ENCODE measurements at places on chromosomes 13 and 19.

- peak; percentile 37 for DNase-seq
Measured at GRCh38 chr13:99386911-99387788, 80.0 kb upstream of the GPR183 start.

- no peak for DNase-seq
Measured at GRCh38 chr19:40745402-40745780, 4.9 kb downstream of the ACTMAP start.

GRCh38 chr13:74226791-74227475, 92.7 kb upstream of the KLF12 start:
- no peak for DNase-seq

DNA sequence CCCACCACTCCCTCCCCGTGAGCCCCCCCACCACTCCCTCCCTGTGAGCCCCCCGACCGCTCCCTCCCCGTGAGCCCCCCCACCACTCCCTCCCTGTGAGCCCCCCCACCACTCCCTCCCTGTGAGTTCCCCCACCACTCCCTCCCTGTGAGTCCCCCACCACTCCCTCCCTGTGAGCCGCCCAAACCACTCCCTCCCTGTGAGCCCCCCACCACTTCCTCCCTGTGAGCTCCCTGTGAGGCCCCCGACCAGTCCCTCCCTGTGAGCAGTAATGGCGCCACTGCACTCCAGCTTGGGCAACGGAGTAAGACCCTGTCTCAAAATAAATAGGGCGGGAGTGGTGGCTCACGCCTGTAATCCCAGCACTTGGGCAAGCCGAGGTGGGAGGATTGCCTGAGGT, 9.9 kb downstream of the ABCA7 start:
- no peak for DNase-seq

DNA sequence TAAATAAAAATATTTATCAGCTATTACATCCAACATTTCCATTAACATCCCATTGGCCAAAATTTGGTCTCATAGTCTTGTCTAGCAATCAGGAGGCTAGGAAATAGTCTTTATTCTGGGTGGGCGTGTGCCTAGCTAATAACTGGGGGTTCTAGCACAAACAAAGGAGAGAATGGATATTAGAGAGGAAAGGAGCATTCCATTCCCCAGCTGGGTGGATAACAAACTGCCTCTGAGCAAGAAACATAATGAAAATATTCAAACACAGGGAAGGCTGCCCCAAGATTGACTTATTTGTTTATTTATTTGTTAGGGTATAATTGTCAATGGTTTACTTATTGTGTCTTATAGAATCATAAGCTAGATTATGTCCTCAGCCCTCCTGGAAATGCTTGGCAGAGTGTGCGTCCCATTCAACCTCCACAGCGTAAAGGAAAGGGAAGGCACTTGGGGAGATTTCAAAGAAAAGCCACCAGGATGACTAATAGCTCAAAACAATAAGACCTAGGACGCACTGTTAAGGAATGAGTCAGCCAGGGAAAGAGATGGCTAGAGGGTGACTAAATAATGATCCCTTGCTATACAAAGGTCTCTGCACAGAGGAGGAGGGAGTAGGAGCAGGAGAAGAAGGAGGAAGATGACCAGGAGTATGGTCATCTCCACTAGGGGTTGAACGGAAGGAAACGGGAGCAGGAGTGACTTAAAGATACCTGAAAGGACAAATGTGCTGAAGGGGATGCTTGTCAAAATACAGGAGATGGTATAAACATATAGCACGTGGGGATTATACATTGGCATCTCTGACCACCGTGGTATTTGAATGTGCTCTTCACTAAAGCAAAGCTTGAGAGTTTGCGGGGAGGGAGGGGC, 23.5 kb upstream of the USP12 start:
- peak; percentile 96 for DNase-seq

DNA sequence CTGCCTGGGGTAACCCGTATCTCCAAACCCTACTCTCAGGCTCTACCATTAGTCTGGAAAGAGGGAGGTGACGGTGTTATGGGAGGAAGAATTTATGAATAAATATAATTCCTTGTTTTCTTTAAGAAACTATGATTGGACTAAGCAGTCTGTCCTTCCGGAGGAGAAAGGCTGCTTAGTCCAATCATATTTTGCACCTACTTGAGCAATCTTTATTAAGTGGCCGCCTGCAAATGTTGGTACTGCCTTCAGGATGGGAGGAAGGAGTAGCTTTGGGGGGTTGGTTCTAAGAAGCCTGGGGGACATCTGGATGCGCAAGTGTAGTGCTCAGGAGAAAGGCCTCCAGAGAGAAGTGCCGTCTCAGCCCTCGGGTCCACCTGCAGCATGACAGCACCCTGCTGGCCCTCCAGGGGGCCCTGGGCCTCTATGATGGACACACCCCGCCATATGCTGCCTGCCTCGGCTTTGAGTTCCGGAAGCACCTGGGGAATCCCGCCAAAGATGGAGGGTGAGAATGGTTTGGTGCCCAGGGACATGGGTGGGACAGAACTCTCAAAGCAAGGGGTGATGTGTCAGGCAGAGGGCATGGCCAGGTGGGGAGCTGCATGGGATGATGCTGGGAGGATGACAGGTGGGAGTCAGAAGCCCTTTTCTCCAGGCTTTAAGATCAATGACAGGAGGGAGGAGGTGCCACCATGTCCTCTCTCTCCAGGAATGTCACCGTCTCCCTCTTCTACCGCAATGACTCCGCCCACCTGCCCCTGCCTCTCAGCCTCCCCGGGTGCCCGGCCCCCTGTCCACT, 4.1 kb downstream of the ACP4 start:
- DNase-seq = no peak

DNA sequence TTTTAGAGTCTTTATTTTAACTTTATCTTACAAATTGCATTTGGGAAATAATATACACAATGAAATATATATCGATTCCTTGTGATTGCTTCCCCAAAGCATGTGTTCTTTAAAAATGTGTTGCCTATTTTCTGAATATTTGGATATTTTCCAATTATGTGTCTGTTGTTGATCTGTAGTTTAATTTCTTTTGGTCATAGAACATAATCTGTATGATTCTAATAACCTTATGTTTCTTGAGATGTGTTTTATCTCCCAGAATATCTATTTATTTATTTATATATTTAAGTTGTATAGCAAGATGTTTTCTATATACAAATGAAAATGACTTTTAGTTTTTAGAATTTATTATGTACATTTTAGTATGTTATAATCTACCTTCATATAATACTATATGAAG, 710.8 kb upstream of the PCDH20 start:
- DNase-seq = no peak

DNA sequence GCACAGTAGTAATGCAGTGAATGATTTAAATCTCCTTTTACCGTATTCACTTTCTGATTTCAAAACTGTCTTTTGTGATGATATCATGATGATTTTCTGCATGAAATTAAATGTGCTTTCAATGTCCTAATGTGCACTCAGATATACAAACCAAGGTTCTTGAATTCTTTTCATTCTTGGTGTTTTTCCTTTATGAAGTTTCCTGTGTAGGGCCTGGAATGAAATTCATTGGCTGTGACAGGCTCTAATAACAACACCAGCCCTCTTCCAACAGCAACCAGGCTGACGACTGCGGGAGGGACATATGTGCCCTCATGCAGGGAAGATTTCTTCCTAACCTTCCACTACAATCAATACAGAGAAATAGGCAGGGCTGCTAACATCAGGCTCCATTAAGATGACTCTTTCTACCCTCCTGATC, 1052.0 kb downstream of the DIAPH3 start:
- peak; percentile 54 for DNase-seq

DNA sequence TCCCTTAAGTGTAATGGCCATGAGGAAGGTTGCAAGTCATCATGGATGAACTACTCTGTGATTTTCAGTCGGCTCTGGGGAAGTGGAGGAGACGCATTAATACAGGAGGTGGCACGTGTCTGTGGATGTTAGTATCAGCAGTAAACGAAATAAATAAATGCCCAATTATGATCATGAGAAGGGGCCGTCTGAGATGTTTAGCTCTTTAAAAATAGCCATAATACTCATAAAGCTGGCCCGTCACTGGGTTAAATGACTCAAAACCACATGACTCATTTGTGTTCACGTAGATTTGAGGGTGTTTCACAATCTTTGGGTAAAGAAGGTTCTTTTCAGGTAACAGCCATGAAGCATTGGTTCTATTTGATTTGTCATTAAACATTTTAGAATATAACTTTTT, 620.6 kb downstream of the GPC6 start:
- DNase-seq = peak; percentile 77

GRCh38 chr19:41691268-41691970, 3.3 kb upstream of the CEACAM7 start:
- DNase-seq = no peak

- DNase-seq = peak; percentile 13
Measured at GRCh38 chr13:105598529-105598928, 936.9 kb downstream of the EFNB2 start.

DNA sequence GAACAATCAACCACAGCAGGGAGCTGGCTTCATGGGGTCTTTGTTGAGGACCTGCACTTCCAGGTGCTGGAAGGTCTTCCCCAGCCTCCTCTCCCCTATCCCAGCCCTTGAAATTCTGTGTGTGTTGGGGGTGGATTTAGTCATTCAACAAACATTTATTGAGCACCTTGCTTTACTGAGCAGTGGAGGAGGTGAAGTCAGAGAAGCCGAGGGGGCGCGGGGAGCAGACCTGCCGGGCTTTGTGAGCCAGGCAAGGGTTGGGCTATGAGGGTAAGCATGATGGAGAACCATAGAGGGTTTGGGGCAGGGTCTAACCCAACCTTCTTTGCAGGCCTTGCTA, 3.5 kb upstream of the C19orf85 start:
- DNase-seq = no peak

DNA sequence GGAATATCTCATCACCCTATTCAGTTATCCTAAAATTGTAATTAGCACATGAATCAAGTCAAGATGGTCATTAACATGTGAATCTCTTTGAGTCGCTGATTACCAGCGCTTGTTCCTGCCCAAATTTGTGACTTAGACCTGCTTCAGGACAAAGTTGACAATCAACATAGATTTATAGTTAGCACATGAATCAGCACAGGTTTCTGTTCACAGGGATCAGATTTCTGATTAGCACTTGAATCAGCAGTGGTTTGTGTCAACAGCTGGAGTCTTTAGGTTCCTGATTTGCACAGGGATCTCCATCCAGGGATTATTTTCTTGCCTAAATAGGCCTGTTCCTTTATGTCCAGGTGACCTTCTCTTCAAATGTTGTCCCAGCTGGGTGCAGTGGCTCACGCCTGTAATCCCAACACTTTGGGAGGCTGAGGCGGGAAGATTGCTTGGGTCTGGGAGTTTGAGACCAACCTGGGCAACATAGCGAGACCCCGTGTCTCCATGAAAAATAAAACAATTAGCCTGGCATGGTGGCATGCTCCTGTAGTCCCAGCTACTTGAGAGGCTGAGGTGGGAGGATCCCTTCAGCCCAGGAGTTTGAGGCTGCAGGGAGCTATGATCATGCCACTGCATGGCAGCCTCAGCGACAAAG, 3.8 kb upstream of the LRFN3 start:
- no peak for DNase-seq

GRCh38 chr13:24630121-24630520, 50.1 kb upstream of the ATP12A start:
- no peak for DNase-seq

DNA sequence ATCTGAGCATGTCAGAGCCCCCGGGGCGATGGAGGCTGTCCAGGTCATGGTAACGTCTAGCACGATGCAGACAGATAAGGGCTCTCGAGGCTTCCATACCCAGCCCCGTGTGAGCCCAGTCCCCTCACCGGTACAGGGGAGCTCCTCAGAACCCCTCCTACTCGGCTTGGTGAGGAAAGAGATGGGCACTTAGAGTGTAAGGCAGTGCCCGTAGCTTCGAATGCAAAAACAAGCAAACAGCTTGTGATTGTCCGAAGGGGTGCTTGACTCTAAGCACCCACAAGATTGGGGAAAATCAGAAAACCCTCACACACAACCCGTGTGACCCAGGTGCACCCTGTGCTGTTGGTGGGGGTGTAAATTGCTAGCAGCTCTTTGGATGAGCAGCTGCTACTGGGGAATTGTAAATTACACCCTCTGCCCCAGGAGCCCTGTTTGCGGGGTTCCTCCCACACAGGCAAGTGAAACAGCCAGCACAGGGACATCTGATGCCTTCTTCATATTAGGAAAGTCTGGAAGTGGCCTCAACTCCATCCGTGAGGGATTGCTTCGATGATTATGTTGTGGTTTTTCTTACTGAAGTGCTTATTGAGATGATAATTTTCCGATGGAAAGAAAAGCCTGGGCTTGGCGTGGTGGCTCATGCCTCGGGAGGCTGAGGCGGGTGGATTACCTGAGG, 918 bp upstream of the PSPN start:
- no peak for DNase-seq

DNA sequence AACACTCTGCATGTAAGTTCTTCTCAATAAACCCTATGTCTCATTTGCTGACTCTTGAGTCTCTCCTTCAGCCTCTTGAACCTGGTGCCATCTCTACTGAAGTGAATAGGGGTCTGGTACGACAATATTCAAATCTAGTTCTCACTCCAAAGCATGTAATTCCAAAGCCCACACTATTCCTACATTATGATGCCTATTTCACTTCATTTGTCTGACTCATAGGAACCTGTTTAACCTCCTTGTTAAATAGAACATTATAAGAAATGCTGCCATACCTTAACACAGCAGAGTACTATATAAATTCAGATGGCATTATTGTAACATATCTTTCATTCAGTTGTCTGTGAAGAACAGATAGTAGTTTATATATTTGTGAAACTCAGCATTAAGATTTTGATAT, 67.1 kb downstream of the STARD13 start:
- DNase-seq = no peak

DNA sequence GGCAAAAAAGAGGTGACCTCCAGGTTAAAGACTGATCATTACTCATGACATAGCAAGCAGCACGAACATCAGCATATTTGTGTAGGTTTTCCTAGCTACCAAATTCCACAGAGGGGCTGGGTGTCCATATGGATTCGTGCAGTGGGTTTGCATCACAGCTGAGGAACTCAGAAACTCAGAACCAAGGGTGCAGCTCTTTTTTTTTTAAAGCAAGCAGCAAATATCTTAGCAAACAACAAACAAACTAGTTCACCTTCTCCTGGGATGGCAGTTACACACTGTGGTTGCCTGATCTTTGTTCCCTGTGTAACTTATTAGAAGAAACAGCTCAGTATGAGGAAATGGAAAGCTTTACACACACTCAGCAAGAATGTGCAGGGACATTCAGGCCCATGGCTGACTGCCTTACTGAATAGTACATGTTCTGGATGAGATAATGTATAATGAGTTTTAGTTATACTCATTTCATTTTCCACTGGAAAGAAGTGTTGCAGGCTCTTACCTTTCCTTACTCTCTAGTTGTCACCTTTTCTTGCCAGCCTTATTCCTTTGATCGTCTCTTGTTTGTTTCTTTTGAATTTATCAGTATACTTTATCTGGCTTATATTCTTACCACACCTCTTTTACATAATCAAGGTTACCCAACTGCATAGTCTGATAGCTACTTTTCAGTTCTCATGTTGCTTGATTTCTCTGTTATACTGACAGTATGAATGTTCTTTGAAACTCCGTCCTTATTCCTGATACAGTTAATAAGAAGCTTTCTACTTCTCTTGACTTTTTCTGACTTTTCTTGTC, 4.3 kb downstream of the NDFIP2 start:
- DNase-seq = peak; percentile 5

- no peak for DNase-seq
Measured at GRCh38 chr13:110227864-110228643, 78.9 kb downstream of the COL4A1 start.

GRCh38 chr13:98083507-98083906, 59.4 kb upstream of the FARP1 start:
- DNase-seq = peak; percentile 83
